Stimulated activated CD8-positive, alpha-beta memory T cell treated with anti-CD3 and anti-CD28 coated beads, Interleukin-7, amount 100 ng/mL, for 48 hours (primary cell): ENCODE measurements at places on chromosomes 1 and 21.

DNA sequence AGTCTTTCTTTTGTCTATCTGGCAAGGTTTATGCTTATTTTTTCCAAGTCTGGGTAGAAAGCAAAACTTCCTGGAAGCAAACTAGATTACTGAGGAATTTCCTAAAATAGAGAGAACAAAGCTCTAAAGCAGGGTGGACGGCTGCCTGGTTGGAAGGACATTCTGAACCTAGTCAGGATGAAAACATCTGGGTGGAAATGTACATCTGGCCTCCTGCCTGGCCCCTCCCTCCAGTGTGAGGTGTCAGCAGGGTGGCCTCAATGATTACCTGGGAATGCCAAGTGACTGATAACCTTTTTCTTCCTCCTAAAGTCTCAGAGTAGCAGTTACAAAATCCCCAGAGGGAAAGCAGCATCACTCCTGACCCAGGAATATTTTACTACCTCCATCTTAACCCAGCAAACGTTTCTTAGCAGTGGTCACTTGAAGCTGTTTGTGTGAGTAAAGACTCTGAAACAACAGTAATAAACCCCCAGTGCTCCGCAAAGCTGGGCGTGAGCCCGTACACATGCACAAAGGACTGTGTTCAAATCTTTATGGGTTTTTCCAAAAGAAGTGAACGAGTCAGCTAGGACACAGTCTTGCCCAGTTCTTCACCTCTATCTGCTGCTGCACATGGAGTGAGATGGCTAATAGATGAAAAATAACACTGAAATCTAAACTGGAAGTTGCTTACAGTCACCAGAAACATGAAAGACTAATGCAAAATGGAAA, 18.9 kb downstream of the ANGPTL7 start:
- DNase-seq: no peak

DNA sequence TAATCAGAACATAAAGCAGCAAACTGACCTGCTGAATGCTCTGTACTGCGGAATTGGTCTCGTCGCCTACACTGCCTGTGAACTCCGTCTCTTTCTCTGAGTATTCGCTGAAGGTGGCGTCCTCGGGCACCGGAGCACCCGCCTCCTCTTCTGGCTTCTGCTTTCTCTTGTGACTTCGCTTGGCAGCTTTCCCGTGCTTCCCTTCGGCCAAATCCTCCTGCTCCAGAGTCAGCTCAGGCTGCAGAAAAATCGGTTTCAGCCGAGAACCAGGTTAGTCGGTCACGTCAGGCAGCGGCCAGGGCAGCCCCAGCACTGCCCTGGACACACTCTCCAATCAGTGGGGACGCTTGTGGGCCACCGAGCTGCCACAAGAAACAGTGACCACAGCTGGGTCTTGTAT, 35.8 kb upstream of the RIPK4 start:
- no peak for DNase-seq

DNA sequence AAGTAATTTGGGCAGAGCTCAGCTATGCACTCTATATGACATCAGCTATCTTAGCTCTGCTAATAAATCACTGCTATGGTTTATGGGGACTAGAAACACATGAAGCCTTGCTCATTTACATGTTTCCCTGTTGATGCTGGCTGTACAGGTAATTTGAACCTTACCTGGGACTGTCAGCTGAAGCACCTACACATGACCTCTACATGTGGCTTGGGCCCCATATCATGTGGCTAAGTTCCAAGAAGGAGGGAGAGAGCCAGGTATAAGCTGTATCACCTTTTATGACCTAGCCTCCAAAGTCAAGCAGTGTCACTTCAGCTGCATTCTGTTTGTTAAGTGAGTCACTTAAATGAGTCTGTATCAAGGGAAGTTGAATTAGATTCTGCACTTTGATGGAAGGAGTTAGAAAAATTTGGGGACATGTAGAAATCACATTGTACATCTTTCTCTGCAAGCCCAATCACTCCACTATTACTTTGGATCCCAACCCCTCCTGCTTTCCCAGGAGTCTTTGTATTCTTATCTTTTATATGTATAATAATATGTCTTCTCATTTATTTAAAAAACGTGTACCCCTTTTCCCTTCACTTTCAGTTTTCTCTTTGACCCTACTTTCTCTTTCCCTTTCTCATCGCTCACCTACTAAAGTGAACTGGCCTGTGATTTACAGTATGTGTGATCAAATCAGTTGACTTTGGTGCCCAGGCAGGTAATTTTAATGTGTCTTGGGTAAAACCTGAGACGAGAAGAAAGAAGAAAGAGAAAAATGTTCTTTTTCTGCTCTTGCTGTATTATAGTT, 53.4 kb upstream of the PRKACB start:
- no peak for DNase-seq

DNA sequence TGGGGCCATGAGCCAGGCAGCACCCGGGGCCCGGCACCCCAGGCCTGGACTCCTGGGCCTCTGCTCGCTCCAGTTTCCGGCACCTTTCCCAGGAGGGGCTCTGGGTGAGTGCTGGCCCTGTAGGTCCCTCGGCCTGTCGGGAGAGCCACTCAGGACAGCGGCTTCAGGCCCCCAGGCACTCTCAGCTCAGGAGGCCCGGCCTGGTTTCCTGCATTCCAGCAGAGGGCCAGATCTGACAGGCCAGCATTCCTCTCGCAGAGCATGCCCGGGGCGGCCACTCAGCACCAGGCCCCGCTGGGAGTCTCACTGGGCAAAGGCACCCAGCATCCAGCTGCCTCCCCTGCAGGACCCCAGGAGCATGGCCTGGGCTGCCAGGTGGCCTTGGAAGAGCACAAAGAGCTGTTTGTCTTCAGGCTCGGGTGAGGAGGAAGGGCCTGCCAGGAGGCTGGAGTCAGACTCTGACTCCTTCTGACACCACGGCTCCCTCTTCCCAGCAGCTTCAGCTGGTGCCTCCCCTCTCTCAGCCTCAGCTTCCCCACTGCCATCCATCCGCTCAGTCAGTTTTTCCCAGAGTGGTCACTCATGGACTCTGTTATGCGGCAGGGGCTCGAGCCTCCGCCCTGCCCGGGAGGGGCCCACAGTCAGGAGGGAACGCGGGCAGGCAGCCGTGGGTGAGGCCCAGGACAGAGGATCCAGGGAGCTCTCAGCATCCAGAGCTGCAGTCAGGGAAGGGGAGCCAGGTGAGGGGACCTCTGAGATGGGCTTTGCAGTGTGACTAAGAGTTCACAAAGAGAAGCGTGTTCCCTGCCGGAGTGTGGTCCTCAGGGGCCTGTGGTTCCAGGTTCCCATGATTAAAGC, 51.7 kb downstream of the WNT9A start:
- DNase-seq: no peak

DNA sequence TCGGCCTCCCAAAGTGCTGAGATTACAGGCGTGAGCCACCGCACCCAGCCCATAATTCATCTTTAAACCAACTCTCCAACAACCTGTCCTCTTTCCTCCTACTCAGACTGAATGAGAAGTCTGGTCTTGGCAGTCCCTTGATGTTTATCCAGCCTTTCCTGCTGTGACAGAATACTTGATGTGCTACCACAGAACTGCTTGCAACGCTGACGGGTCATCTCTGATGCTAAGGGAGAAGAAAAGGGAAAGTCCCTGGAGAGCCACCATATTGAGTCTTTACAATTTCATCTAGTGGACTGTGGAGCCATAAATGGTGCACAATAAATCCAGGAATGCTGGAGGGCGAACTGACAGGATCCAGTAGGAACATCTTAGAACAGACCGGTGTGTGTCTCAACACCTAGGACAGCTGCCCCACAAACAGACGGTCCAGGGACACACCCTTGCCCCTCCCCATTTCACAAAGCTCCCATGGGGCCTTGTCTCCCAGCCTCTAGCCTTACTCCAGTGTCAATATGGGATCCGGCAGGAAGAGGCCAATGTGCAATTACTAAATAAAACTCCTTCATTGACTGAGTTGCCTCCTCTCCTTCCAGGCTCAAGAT, 30.7 kb downstream of the JAK1 start:
- no peak for DNase-seq
